ENCODE measurements at places on chromosomes 16 and 17.

- no peak for DNase-seq
Measured at GRCh38 chr16:18979936-18980335, 3.8 kb upstream of the TMC7 start.

DNA sequence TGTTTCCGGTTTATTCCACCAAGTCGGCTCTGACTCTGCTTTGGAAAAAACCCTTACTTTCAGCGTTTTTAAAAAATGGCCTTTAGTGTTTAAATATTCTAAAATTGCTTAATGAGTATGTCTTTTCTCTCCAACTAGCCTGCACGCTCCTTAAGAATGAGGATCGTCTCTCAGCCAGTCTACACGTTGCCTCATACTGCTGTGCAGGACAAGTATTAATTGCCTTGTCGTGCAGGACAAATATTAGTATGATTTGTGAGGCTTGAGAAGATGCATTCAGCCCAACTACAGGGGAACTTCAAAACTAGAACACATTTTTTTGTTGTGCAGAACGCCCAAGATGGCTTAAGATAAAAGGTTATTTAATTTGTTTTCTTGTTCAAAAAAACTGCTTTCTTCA, 61.2 kb downstream of the MARCHF10 start:
- no peak for DNase-seq

DNA sequence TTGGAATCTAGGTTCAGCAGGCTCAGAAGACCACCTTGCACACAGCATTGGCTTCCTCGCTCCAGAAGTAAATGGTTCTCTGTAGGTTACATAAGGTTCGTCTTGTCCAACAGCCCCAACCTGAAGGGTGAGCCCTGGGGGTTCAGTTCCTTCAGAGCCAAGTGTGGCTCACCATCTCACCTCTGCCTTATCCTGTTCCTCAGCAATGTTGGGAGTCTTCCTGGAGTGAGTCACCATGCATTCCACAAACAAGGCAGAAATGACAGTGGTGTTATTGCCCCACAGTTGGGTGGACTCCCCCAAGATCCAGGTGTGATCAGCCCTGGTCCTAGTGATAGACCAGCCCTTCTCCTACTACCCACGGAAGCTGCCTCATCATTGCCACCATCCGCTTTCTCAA, 26.8 kb upstream of the SMPD3 start:
- DNase-seq = no peak

- DNase-seq = no peak
Measured at GRCh38 chr16:1781758-1782407, 488 bp downstream of the SPSB3 start.

GRCh38 chr17:14161419-14161818, 75.2 kb downstream of the CDRT15 start:
- DNase-seq = no peak

DNA sequence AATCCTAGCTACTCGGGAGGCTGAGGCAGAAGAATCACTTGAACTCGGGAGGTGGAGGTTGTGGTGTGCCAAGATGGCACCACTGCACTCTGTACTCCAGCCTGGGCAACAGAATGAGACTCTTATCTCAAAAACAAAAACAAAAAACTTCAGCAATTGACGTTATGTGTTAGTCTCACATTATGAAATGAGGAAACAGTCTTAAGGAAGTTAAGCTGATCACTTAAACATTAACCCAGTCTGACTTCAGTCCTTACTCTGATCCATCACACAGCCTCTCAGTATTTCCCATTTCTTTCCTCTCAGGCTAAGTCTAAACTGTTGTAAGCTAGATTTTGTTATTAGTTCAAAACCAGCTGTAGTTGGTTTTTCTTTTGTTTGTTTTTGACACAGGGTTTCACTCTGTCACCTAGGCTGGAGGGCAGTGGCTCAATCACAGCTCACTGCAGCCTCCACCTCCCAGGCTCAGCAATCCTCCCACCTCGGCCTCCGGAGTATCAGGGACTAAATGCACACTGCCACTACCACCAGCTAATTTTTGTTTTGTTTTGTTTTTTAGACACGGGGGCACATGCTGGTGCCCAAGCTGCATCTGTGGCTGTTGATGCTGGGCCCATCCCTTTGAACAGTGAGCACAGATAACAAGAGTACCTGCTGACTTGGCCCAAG, 6.3 kb downstream of the JPT1 start:
- DNase-seq = no peak

- no peak for DNase-seq
Measured at GRCh38 chr17:34578016-34578415, 1.4 kb upstream of the TMEM132E start.

- DNase-seq = no peak
Measured at GRCh38 chr16:72956124-72957064, 91.5 kb downstream of the ZFHX3 start.

DNA sequence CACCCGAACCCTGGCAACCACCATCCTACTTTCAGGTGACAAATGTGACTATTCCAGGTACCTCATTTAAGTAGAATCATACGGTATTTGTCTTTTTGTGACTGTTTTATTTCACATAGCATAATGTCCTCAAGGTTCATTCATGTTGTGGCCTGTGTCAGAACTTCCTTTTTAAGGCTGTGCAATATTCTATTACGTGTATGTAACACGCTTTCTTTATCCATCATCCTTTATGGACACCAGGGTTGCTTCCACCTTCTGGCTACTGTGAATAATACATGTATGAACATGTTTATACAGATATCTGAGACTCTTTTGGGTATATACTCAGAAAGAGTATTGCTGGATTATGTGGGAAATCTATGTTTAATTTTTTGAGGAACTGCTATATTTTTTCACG, 28.7 kb upstream of the RSL1D1 start:
- no peak for DNase-seq
